ENCODE measurements at places on chromosomes 2 and 18. TPM values are rescaled to one million over a fixed set of nuclear protein-coding genes. Genes with fewer than 3 reads are reported as not detected.

Gene ANKRD12
- polyA plus RNA-seq: 33.2 TPM

Gene SLC5A7
- not detected for polyA plus RNA-seq

Gene OXER1
- polyA plus RNA-seq: not detected

Gene C1QL2
- not detected for polyA plus RNA-seq

Gene G6PC2
- polyA plus RNA-seq: not detected

- H3K4me3 ChIP-seq: peak overlapping the region; percentile 86
- peaks cover 77% of the 10 kb centered on the region for H3K4me1 ChIP-seq
- no peaks in the 10 kb centered on the region for H3K27me3 ChIP-seq
- H3K36me3 ChIP-seq: peaks cover 8% of the 10 kb centered on the region
- H3K27ac ChIP-seq: peak overlapping the region; percentile 100
Observed at GRCh38 chr18:63161761-63162195, 157.8 kb downstream of the BCL2 start.

DNA sequence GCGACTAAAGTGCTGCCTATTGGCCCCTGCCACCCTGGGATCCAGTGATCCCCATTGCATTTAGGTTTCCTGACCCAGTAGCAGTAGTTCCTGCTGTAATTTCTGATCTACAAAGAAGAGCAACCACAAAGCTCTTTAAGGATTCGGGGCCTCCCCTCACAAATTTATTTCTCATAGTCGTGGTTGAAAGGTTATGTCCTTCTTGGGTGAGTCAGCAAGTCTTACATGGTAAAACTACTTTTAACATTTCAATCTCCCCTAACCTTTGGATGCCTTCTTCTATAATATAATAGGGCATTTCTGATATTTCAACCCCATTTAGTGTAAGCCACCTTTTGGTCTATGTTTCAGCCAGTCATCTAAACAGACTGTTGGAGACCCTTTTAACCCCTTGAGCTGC is 14.9 kb downstream of the PIKFYVE start:
- no peaks in the 10 kb centered on the region for H3K4me1 ChIP-seq
- H3K36me3 ChIP-seq: peaks cover 81% of the 10 kb centered on the region
- H3K27me3 ChIP-seq: no peaks in the 10 kb centered on the region
- no peak overlapping the region for H3K27ac ChIP-seq

GRCh38 chr2:128733450-128733849 is 414.8 kb upstream of the HS6ST1 start:
- H3K27me3 ChIP-seq: peaks cover 2% of the 10 kb centered on the region
- no peaks in the 10 kb centered on the region for H3K4me1 ChIP-seq
- H3K36me3 ChIP-seq: no peaks in the 10 kb centered on the region

GRCh38 chr2:196589419-196589818 is 50.1 kb upstream of the CCDC150 start:
- peaks cover 34% of the 10 kb centered on the region for H3K27me3 ChIP-seq
- no peak overlapping the region for H3K4me3 ChIP-seq
- peaks cover 8% of the 10 kb centered on the region for H3K4me1 ChIP-seq
- H3K27ac ChIP-seq: no peak overlapping the region
- H3K36me3 ChIP-seq: no peaks in the 10 kb centered on the region
- DNase-seq: no peak

- no peak overlapping the region for H3K4me3 ChIP-seq
- DNase-seq: no peak
- H3K27ac ChIP-seq: no peak overlapping the region
- no peaks in the 10 kb centered on the region for H3K27me3 ChIP-seq
- H3K4me1 ChIP-seq: peaks cover 14% of the 10 kb centered on the region
Observed at GRCh38 chr18:76806301-76806700, 16.1 kb upstream of the ZNF236 start.

DNA sequence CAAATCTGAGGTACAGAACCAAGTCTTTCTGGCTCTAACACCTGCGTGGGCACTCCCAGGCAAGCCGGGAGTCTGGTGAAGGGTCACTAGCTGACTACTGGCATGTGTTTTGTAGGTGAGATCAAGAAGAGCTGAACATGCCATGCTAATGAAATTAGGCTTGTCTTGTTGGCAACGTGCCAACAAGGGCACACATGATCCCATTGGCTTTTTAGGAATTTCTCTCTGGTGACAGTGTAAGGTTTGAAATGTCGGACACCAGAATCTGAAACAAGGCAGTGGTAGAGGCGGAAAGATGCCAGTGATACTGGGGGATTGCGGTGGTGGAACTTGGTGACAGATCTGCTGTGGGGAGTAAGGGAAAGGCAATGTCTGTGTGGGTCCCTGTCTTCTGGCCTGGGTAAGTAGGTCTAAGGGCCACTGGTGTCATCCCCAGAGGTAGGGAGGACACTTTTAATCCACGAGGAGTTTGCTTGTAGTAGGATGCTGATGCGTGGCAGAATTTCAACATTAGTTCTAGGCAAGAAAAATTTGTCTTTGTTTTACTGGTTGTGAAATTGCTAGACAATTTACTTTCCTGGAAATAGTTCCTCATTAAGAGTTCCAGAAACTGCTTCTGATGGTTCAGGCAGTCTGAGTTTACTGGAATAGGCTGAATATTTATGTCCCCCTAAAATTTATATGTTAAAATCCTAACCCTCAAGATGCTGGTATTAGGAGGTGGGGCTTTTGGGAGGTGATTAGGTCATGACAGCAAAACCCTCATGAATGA is 52.6 kb upstream of the ACMSD start:
- H3K4me3 ChIP-seq: no peak overlapping the region
- H3K36me3 ChIP-seq: no peaks in the 10 kb centered on the region
- peaks cover 6% of the 10 kb centered on the region for H3K27me3 ChIP-seq
- no peak for DNase-seq

All from CD4-positive, CD25-positive, alpha-beta regulatory T cell (primary cell).